ENCODE measurements at places on chromosomes 11 and 22. TPM values are rescaled to one million over a fixed set of nuclear protein-coding genes. Genes with fewer than 3 reads are reported as not detected.

PRODH gene
- total RNA-seq = 48.9 TPM

DNA sequence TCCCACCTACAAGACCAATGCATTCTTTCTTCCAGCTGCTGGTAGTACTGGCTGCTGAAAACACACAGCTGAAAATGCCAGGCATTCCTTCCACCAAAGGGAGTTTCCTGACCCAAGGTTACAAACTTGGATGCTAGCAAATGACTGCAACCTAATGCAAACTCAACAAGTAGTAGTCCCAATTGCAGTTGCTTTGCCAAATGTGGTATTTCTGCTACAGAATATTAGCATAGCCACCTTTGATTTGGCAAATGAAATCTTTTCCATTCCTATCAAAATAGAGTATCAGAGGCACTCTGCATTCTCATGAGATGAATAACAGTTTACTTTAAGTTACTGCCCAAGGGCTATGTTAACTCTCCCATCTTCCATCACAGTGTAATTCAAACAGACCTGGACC lies 172.0 kb upstream of the ARHGAP42 start:
- DNase-seq = no peak

NNMT gene
- total RNA-seq = 171 TPM

SCN4B gene
- total RNA-seq = 1.8 TPM

DNA sequence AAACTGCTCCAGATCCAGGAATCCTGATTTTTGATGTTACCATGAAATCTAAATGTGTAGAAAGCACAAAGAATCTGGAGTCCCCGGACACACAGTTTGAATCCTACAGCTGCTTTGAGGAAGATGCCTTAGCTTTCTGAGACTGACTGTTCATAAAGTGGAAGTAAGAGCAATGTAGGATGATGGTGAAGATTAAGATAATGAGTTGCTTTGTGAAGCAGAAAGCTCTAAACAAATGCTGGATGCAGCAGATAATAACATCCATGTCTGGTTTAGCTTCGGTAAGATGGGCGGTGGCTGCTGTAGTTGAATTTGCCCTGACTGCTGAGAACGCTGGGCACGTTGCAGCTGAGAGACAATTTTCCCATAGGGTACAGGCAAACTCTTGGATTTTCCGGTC lies 20.1 kb downstream of the OVOL1 start:
- DNase-seq = no peak

- DNase-seq = no peak
Measured at GRCh38 chr11:96459751-96460150, 69.9 kb downstream of the JRKL start.

DNA sequence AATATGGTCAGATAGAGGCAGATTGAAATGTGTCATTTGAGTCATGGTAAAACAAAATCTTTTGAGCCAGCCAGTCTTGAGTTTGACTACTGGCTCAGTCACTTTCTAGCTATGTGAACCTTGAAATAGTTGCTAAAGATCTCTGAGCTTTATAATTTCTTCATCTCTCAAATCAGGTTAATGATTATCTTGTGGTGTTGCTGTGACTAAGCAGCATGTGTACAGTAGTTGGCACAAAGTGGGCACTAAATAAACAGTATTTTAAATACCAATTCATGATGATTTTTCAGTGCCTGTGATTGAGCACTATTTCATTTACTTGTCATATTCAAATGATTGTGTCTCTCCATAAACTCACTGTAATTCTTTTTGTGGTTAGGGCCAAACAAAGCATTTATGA lies 70.8 kb downstream of the RAB38 start:
- DNase-seq = no peak

NAGA gene
- total RNA-seq = 42.3 TPM

- no peak for DNase-seq
Measured at GRCh38 chr22:26670459-26670858, 13.1 kb downstream of the MIAT start.

OR5P2 gene
- 1.4 TPM for total RNA-seq

ADM2 gene
- 3.1 TPM for total RNA-seq

PGA5 gene
- total RNA-seq = 1.2 TPM

- no peak for DNase-seq
Measured at GRCh38 chr11:29989174-29989970, 27.5 kb downstream of the KCNA4 start.

TMA7B gene
- total RNA-seq = 2.3 TPM

MN1 gene
- total RNA-seq = 2.7 TPM

MYBPC3 gene
- total RNA-seq = 0.61 TPM

- no peak for DNase-seq
Measured at GRCh38 chr22:36455571-36456463, 25.6 kb downstream of the TXN2 start.

DNA sequence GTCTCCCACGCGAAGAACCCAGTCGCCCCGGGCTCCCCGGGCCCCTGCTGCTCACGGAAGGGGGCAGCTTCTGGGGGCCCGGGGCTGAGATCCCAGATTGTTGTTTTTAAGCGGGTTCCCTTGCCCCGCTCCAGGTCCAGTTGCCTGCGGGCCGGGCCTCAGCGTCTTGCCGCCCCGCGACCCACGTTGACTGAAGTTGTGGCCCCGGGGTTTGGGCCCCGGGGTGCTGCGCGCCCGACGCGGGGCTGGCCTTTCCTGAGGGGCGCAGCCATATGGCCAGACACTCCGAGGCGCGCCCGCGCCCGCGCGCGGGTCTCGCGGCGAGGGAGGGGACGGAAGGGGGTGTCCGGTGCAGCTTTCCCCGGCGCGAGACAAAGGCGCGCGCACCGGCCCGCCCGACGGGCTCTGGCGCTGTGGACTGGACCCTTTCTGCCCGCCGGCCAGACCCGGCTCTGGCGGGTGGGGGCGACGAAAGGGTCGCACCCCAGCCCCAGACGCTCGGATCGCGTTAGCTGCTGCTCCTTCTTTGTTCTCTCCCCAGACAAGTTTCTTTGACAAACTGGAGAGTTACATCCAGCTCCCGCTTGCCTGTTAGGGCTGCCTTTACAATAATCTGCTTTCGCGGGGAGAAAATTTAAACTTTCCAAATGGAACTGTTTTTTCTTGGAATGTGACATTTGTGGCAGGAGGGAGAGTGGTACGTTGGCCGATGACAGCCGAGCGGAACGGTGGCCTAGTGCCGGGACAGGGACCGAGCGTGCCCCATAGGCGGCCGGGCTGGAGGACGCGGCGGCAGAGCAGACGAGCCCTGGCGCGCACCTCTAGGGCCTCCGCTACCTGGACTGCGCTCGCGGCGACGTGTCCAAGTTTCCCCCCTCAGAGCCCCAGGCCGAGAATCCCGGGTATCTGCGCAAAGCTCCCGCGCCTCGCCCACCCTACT lies 716 bp downstream of the AMOTL1 start:
- peak; percentile 93 for DNase-seq

- no peak for DNase-seq
Measured at GRCh38 chr11:27452147-27452546, 20.4 kb downstream of the LGR4 start.

ACRV1 gene
- total RNA-seq = not detected

DNA sequence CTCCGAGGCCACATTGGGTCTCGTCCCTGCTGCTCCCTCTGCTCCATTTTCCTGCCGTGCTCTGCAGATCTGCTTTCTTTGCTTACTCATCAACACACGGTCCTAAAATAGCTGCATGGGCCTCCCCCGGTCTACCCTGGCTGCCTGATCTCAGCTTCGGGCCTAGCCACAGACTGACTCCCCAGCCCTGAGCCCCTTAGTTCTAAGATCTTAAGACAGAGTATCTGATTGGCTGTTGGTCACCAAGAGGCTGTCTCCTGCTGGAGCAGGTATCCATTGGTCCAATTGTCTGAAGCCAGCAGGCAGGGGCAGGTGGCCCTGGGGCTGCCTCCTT lies 53.7 kb upstream of the NECTIN1 start:
- DNase-seq = no peak

GRCh38 chr11:45931739-45932138 lies 9.3 kb downstream of the LARGE2 start:
- DNase-seq = no peak

DNA sequence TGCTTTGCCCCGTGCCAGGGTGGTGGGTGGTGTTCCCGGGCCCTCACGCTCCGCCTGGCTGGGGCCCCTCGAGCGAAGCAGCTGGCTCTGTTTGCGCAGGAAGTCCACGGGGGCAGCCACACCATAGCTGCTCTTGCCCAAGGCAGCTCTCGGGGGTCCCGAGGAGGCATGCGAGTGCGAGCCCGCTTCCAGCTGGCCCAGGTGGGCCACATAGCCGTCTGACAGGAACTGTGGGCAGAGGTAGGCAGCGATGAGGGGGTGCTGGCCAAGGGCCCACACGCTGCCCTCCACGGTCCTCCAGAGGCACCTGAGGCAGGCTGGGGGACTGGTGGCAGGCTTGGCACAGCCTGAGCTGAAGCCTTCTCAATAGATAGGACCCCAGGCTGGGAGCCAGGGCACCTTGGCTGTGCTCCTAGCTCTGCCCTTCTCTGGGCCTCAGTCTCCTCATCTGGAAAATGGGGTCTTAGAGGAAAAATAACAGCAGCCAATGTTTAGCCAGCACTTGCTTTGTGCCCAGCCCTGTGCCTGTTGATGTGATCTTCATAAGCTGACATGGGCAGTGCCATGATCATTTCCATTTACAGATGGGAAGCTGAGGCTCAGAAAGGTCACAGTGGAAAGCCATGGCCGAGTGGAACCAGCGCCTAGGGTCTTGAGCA lies 9.4 kb downstream of the AIP start:
- DNase-seq = no peak

- DNase-seq = no peak
Measured at GRCh38 chr11:109264128-109264527, 157.9 kb upstream of the C11orf87 start.

DNA sequence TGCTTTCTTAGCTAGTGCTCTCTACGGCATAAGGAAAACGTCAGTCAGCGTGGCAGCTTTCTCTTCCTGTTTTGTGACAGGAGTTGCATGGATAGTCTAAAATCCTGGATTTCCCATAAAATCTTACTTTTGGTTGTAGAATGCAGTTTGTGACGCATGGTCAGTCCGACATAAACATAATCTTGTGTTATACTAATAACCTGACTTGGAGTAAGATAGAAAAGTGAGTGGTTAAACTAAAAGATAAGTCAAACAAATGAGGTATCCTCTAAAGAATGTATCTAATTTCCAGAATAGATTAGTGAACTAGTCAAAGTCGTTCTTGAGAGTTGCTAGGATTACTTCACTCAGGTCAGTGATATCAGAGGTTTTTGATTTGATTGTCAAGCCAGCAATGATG lies 157.6 kb downstream of the PGR start:
- no peak for DNase-seq

GRCh38 chr11:44943696-44944095 lies 7.0 kb downstream of the TP53I11 start:
- no peak for DNase-seq

GRCh38 chr11:27626269-27626937 lies 73.9 kb downstream of the BDNF start:
- no peak for DNase-seq

TSSK2 gene
- total RNA-seq = not detected

DNA sequence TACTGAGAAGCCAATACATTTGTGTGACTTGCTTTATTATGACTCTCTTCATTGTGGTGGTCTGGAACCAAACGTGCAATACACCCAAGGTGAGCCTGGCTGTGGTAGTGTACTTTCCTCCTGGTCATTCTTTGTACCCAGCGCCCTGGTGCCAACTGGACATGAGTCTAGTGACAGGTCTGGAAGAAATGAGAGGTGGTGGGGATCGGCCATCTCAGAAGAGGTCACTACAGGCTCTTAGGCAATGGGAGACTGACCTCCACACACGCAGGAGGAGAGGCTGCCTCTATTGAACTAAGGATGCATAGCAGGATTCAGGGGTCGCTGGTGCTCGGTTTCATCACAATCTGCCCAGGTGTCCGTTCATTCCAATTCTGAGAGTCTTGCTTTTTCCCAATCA lies 56.4 kb upstream of the RTL6 start:
- no peak for DNase-seq

DNA sequence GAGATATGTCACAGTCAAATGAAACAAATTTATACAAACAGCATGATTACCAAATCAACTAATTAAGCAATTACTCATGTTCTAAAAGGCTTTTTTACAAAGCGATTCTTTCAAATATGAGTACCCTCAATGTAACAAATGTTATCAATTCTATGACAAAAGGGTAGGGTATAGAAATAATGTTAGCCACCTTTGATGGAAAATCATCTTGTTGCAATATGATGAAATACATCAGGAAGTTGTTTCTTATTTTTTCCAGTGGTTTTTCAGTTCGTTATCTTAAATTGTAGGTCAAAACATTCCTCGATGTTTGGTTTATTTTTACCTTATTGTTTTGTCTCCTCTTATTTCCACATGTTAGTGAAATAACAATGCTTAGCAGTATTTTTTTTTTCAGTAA lies 6.5 kb downstream of the ARHGEF12 start:
- no peak for DNase-seq

DNA sequence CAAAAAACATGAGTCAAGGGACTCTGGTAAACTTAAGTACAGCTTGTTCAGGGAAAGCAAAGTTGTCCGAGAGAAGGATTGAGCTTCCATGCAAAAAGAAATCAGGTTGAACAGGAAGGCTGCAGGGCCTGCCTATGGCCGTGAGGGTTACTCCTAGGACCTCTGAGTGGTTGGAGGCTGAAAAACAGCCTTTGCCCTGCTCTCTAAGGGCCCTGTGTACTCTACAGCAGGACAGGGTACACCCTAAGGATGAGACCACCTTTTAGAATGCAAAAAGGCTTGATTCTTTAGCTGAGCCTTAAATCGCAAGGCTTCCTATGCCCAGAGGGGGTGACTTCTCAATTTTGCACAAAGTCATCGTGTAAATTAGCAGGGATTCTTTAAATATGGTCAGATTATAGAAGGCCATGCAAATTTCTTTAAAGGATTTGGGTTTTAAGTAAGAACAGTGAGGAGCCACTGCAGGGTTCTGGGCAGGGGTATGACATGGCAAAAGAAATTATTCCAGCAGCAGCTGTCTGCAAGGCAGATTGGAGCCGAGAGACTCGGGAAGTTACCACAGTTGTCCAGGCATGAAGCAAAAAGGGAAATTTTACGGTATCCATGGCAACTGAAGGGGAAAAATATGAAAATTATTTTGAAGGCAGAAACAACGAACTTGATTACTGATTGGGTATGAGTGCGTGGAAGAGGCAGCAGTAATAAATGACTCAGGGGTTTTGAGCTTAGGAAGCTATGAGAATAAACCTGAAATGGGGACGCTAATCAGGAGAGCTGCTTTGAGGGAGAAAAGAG lies 91.8 kb downstream of the FAM76B start:
- DNase-seq = no peak

DNA sequence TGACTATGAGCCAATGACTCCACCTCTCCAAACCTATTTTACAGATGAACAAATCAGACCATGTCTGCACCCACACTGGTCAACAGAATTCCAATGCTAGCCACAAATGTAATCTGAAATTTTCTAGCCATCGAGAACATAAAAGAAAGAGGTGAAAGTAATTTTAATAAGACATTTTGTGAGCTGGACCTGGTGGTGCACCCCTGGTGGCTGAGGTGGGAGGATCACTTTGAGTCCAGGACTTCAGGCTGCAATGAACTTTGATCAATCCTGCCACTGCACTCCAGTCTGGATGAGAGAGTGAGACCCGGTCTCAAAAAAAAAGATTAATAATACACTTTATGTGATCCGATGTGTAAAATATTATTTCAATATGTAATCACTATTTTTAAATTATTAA lies 9.4 kb upstream of the RNF185 start:
- DNase-seq = no peak

EFCAB6 gene
- 25.1 TPM for total RNA-seq

HDAC10 gene
- total RNA-seq = 53.7 TPM

- no peak for DNase-seq
Measured at GRCh38 chr22:32800994-32801536, 440 bp upstream of the TIMP3 start.

All from upper lobe of left lung (tissue), 6 donors.